ENCODE measurements at places on chromosomes 1 and 21. TPM values are rescaled to one million over a fixed set of nuclear protein-coding genes. Genes with fewer than 3 reads are reported as not detected.

NR5A2 gene
- total RNA-seq, result 0.13 TPM

PCNX2 gene
- 33.7 TPM for total RNA-seq

NBPF8 gene
- total RNA-seq, result 20.1 TPM

MATN1 gene
- total RNA-seq, result 0.70 TPM

CHD5 gene
- total RNA-seq, result 0.83 TPM

- DNase-seq, result no peak
Measured at GRCh38 chr1:222928212-222928611, 113.4 kb downstream of the DISP1 start.

GRCh38 chr1:77468257-77468948 lies 186.6 kb downstream of the AK5 start:
- DNase-seq, result no peak

- no peak for DNase-seq
Measured at GRCh38 chr1:68201546-68202238, 30.6 kb downstream of the WLS start.

GRCh38 chr21:15096146-15096545 lies 31.3 kb upstream of the NRIP1 start:
- DNase-seq, result no peak

DNA sequence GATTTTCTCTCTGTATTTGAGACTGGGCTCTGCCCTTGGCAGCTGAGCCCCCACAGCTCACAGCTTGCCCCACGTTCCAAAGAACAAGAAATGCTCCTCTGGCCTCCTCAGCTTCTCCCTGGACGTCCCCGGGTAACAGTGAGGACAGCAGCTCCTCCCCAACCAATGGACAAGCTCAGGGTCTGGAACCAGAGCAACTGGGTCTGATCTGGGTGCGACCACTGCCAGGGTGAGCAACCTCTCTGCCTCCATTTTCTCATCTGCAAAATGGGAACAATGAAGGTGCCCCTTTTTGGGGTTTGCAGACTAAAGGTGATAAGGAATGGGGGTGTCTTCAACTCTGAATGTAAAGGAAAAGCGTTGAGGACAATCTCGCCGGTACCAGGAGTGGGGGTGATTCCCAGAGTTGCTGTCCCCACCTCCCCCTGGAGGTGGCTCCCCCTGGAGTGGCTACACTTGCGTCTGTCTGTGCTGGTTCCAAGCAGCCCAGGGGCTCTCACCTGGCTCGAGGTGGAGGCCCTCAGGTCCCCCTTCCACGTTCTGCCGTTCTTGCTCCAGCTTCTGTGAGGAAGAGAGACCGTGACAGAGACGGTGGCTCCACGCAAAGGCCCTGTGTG lies 6.9 kb downstream of the C21orf58 start:
- DNase-seq, result no peak

GRCh38 chr21:41877901-41878830 lies 978 bp downstream of the PRDM15 start:
- DNase-seq, result no peak

- no peak for DNase-seq
Measured at GRCh38 chr1:118077331-118078045, 107.5 kb downstream of the SPAG17 start.

DNA sequence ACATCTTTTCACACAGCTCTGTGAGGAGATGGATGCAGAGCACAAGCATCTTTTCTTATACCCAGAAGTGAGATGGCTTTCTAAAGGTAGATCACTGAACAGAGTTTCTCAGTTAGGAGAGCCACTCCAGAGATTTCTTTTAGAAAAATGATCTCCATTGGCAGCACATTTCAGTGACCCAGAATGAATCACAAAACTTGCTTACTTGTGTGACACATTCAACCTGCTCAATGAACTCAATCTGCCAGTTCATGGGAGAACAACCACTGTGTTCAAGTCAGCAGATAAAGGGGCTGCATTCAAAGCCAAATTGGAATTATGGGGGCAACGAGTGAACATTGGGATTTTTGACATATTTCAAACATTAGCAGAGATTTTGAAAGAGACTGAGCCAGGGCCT lies 78.3 kb downstream of the UCHL5 start:
- DNase-seq, result no peak

DNA sequence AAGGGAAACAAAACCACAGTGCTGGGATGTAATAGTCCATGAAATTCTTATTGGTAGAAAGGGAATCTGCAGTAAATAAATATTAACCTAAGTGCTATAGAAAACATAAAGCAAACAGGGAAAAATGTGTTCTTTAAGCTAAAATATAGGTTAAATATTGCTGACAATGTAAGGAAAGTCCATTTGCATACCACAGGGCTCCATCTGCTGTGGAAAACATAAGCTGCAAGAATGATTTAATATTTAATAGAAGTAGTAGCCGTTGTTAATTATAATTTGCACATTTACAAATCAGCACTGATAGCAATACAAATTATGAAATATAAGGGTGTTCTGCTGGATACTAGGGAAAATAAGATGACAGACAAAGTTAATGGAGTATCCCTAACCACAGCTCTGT lies 444.9 kb upstream of the PKN2 start:
- DNase-seq, result no peak
